ENCODE measurements at places on chromosomes 6 and 20. TPM values are rescaled to one million over a fixed set of nuclear protein-coding genes. Genes with fewer than 3 reads are reported as not detected.

Gene FAM184A
- total RNA-seq = 3.8 TPM

Gene ROS1
- total RNA-seq = 0.15 TPM

Gene DEFB132
- 0.15 TPM for total RNA-seq

Gene SLC17A3
- 10.4 TPM for total RNA-seq

Gene TMEM30A
- 57.0 TPM for total RNA-seq

Gene LY6G6F
- total RNA-seq = not detected

Gene TRIM40
- total RNA-seq = not detected

Gene KCNK16
- not detected for total RNA-seq

Gene GPR63
- total RNA-seq = 0.05 TPM

- DNase-seq = no peak
Measured at GRCh38 chr6:108574457-108575141, 13.9 kb downstream of the FOXO3 start.

GRCh38 chr6:137358273-137358672 lies 135.9 kb downstream of the OLIG3 start:
- no peak for DNase-seq

GRCh38 chr20:49347156-49347555 lies 69.3 kb upstream of the ZNFX1 start:
- no peak for DNase-seq

DNA sequence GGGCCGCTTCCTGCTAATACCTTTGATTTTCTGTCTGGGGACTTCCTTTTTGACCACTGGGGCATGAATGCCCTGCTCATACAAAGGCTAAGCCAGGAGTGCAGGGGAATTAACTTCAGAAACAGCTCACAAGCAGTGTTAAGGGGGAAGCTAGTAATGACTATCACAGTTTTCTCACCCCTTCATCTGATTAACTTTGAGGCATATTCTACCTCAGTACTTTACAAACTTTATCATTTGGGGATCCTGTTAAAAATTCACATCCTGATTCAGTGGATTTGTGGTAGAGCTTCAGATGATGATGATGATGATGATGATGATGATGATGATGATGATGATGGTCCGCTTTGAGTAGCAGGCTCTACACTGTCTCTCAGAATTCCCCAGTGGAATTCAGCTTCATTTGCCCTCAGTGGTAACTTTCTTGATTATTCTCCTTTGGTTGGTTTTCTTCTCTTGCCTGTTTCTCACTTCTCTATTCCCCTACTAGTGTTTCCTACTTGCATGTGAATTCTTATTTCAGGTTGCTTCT lies 78.4 kb upstream of the TMEM170B start:
- no peak for DNase-seq

- DNase-seq = no peak
Measured at GRCh38 chr6:35735452-35735851, 1.4 kb upstream of the ARMC12 start.

- DNase-seq = no peak
Measured at GRCh38 chr20:64106435-64106961, 867 bp downstream of the NPBWR2 start.

All from left lobe of liver (tissue), 2 donors.